Coronary artery (tissue), 2 donors: ENCODE measurements at places on chromosomes 12 and 14.

DNA sequence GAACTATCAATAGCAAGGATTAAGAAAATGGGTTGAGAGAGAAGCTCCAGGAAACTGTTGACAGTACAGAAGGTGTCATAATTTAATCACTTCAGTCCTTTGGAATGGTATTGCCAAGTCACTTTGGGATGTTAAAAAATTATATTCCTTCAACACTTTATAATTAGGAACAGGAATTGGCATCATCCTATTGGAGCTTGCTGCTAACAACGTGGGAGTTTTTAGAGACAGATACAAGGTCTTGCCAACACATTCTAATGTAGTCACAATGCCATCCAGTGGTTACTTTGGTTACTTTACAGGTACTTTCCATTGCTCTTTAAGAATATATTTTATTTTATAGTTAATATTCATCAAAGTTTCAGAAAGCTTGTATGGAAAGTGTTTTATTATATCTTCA, 310.1 kb downstream of the SYT1 start:
- no peak for DNase-seq

GRCh38 chr12:15323480-15323879, 1.2 kb downstream of the PTPRO start:
- no peak for DNase-seq

DNA sequence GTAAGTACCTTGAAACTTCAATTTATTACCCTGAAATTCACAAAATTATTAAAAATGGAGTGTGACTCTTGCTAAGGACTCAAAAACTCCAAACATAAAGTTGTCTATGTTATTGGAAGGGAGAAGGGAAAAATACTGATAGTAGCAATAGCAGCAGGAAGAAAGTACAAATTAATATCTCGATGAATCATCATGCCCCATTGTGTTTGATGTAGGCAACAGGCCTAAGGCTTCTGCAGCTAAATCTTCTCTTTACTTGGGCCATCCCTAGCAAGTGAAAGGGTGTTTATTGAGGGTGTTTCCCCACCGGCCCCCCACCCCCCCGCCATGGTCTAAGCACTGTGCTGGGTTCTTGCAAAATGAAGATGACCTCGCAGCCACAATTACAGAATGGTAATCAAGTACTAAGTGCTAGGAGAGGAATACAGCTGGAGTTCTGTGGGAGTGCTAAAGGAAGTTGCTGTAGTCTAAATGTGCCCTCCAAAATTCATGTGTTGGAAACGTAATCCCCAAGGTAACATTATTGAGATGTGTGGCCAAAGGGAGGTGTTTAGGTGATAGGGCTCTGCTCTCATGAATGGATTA, 76.5 kb downstream of the SNAPC1 start:
- no peak for DNase-seq

GRCh38 chr14:42665083-42665482, 1058.4 kb downstream of the LRFN5 start:
- DNase-seq = no peak

DNA sequence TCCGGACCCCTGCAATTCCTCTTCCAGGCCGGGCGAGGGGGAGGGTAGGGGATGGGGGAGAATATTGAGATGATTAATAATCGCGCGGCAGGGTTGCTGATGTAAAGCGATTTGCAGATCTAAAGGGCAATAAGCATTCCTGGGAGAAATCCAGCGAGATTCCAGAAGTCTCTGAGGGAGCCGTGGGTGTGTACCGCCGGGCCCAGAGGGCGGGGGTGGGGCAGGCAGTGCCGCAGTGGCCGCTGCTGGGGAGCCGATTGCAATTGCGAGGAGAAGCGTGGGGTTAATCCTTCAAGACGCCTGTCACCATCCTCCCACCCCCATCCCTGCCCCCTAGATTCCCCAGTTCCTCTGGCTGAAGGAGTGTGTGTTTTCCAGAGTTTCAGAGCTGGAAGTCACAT, 16.4 kb downstream of the FOS start:
- peak; percentile 91 for DNase-seq

DNA sequence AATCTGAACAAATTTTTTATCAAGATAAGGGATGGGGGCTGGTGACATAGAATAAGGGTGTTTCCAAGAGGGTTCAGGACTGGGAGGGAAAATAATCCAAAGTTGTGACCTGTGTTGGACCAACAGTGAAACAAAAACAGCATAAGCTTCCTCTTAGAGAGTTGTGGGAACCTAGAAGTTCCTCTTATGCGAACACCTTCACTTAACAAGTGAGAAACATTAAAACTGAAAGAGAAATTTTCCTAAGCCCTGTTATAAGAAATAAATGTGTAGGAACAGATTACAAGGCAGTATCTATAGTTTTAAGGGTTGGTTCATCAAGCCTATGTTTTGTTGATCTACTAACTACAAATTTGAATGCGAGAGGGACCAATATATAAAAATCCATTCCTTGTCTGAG, 58.4 kb downstream of the LLPH start:
- DNase-seq = no peak

- DNase-seq = no peak
Observed at GRCh38 chr12:98591209-98591608, 2.3 kb upstream of the SLC25A3 start.

- peak; percentile 91 for DNase-seq
Observed at GRCh38 chr12:57462251-57462911, 2.8 kb downstream of the GLI1 start.

DNA sequence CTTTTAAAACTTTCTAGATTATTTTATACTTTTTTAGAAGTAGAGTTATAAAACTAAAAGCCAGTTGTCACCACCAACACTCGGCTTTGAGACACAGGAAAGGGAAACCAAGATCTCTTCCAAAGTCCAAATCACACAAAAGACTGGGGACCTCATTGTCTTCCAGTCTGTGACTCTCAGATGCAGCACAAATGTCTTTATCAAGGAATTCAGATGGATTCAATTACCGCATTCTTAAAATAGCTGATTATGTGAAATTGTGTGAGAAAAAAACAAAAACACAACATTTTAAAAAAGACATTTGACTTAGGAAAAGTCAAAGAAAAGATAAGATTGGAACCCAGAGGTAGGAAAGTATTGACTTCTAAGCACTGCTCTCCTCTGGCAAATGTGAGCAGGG, 3.5 kb upstream of the SIX6 start:
- DNase-seq = no peak

- DNase-seq = no peak
Observed at GRCh38 chr12:103833095-103833775, 7.8 kb downstream of the NT5DC3 start.

DNA sequence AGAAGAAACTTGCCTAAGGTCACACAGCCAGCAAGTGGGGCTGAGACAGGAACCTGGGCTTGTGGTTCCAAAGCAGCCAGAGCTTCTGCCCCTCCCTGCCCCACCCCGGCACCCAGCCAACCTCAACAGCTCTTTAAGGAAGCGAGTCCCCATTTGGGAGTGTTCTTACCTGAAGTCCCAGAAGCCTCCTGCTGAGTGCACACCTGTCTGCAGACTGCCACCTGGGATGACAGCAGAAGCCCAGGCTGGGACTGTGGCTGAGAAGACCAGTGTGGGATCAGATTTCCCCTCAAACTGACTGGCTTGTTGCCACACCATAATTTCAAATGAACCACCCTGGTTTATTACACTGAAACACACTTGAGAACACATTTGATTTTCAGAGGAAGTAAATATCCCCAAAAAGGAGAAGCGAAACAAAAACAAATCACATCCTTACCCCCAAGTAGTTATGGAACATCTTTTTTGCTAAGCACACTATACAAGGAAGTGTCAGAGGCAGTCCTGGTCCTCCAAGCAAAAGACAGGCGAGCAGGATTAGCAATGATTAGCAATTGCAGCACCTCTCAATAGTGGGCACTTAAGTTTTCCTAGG, 6.3 kb upstream of the RIN3 start:
- no peak for DNase-seq

DNA sequence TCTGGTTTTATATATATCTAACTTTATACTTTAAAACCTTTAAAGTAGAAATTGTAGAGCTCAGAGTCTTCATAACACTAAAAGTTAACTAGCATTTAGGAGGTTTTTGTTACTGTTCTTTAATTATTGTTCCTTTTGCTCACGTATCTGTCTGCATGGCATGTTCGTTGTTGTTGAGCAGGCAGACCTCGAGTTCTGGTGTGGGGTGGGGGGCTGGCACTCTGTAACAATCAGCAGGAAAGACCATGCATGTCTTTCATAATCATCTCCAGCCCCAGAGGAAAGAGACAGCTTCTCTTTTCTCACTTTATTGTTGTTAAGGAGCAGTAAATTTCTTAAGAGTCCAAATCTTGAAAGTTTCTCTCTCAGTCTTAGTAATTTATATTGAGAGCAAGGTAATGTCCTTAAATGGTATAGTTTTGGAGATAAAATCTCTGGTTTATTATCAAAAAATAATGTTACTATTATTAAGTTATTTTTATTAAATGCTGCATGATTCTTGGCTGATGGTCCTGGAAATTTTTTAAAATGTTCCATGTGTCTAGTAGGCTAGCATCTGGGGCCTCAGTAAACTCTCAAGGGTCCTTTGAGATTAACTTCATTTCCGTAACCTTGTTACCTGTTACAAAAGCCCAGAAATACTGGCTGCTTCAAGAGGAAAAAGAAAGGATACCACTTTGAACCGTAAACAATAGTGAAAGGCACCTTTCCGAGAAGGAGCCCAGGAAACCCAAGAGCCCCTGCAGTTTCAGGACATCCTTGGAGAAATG, 30.3 kb downstream of the CKB start:
- no peak for DNase-seq

GRCh38 chr12:50344775-50345174, 51.6 kb downstream of the FAM186A start:
- no peak for DNase-seq

DNA sequence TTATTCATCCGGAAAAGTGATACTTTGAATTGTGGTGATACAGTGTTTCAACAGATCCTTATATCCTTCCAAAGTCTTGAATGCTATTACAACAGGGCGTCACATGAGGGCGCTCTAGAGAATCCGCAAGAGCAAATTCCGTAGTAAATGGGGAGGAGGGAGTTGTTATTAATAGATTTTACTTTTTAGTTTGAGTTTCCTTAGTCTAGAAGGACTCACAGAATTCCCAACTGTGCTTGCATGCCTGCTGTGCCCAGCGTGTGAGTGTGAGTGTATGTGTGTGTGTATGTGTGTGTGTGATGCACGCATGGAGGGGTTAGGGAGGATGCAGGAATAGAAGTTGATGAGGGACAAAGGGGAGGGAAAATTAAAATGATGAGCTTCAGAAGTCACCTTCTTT, 375.3 kb downstream of the C12orf75 start:
- no peak for DNase-seq

- no peak for DNase-seq
Observed at GRCh38 chr14:64405295-64405694, 17.1 kb downstream of the MTHFD1 start.
